ENCODE measurements at places on chromosomes 3 and 15. TPM values are rescaled to one million over a fixed set of nuclear protein-coding genes. Genes with fewer than 3 reads are reported as not detected.
A peak's percentile ranks its signal among the peaks of the same experiment; 100 is the strongest.

The SPINK8 gene
- total RNA-seq: not detected

The TTLL13 gene
- 0.96 TPM for total RNA-seq

The CCDC9B gene
- 168 TPM for total RNA-seq

DNA sequence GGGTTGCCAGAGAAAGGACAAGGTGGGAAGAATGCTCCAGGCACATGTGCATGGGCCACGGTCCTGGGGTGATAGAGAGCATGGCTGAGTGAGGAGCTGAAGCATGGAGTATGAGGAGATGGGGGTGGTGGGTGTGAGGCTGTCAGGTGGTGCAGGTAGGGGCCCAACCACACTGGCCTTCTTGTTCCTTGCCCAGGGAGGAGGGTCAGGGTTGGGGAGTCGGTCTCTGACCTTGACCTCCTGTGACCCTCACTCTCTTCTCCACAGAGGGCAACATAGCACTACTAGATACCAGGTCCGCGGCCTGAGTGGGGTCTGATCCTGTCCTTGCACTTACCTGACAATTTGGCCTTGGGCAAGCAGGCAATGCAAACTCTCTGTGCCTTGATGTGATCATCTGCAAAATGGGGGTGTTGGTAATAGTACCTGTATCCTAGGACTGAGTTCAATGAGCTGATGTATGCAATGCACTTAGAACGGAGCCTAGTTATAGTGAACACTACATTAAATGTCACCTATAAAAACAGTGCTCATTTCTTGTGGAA is 75.2 kb downstream of the EEFSEC start:
- no peaks in the 10 kb centered on the region for H3K27me3 ChIP-seq
- no peaks in the 10 kb centered on the region for H3K36me3 ChIP-seq
- DNase-seq: no peak
- no peak overlapping the region for H3K27ac ChIP-seq

- H3K36me3 ChIP-seq: no peaks in the 10 kb centered on the region
- DNase-seq: no peak
- H3K27ac ChIP-seq: no peak overlapping the region
- peaks cover 24% of the 10 kb centered on the region for H3K4me1 ChIP-seq
- H3K4me3 ChIP-seq: no peak overlapping the region
Observed at GRCh38 chr3:120192579-120192978, 92.4 kb downstream of the GPR156 start.

- H3K36me3 ChIP-seq: no peaks in the 10 kb centered on the region
- H3K27me3 ChIP-seq: no peaks in the 10 kb centered on the region
- H3K27ac ChIP-seq: no peak overlapping the region
- H3K4me3 ChIP-seq: no peak overlapping the region
Observed at GRCh38 chr3:96266395-96267190, 547.8 kb upstream of the EPHA6 start.

GRCh38 chr15:38905632-38906031 is 341.0 kb upstream of the RASGRP1 start:
- no peak overlapping the region for H3K27ac ChIP-seq
- H3K4me3 ChIP-seq: no peak overlapping the region
- DNase-seq: no peak
- no peaks in the 10 kb centered on the region for H3K4me1 ChIP-seq
- no peaks in the 10 kb centered on the region for H3K36me3 ChIP-seq
- H3K27me3 ChIP-seq: no peaks in the 10 kb centered on the region

- H3K4me1 ChIP-seq: peaks cover 18% of the 10 kb centered on the region
- H3K4me3 ChIP-seq: no peak overlapping the region
- peak; percentile 47 for DNase-seq
- no peaks in the 10 kb centered on the region for H3K36me3 ChIP-seq
Observed at GRCh38 chr3:30347679-30348216, 258.7 kb upstream of the TGFBR2 start.

DNA sequence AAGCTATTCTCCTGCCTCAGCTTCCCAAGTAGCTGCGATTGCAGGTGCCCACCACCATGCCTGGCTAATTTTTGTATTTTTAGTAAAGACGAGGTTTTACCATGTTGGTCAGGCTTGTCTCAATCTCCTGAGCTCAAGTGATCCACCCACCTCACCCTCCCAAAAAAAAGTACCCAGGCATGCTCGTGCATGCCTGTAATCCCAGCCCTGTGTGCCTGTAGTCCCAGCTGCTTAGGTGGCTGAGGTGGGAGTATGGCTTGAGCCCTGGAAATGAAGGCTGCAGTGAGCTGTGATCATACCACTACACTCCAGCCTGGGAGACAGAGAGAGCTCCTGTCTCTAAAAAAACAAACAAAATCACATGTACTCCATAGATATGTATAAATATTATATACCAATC is 176.5 kb downstream of the SOX2 start:
- H3K27me3 ChIP-seq: no peaks in the 10 kb centered on the region
- no peak overlapping the region for H3K4me3 ChIP-seq
- no peaks in the 10 kb centered on the region for H3K4me1 ChIP-seq
- no peaks in the 10 kb centered on the region for H3K36me3 ChIP-seq
- H3K27ac ChIP-seq: no peak overlapping the region
- no peak for DNase-seq

DNA sequence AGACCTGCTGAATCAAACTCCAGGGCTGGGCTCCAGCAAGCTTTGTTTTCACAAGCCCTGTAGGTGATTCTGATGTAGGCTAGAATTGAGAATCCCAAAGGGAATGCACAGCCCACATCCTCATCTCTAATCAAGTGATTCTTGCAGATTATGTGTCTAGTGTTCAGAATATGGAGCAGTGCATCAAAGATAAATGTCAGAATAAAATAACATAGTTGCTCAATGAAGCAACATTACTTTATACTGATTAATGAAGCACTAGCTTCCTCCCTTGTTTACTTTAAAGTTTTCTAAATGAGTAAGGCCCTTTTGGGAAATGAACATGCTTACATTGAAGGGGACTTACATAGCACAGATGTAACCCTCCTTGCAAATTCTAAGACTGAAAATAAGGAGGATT is 39.2 kb downstream of the NUP210 start:
- peaks cover 50% of the 10 kb centered on the region for H3K36me3 ChIP-seq
- H3K27ac ChIP-seq: no peak overlapping the region
- no peaks in the 10 kb centered on the region for H3K27me3 ChIP-seq
- H3K4me3 ChIP-seq: no peak overlapping the region
- no peak for DNase-seq

GRCh38 chr3:64174328-64174727 is 50.9 kb downstream of the PRICKLE2 start:
- DNase-seq: peak; percentile 65
- peaks cover 24% of the 10 kb centered on the region for H3K4me1 ChIP-seq
- no peaks in the 10 kb centered on the region for H3K27me3 ChIP-seq
- 0 out of 2 replicates have a peak overlapping the region, but pooled peaks have one; percentile 17 for H3K27ac ChIP-seq

GRCh38 chr3:184282941-184283340 is 7.1 kb downstream of the ECE2 start:
- H3K27ac ChIP-seq: no peak overlapping the region
- peaks cover 28% of the 10 kb centered on the region for H3K27me3 ChIP-seq
- DNase-seq: no peak
- H3K36me3 ChIP-seq: no peaks in the 10 kb centered on the region
- no peak overlapping the region for H3K4me3 ChIP-seq

Data from PC-9 (cell line).